ENCODE measurements at places on chromosomes 4 and X. TPM values are rescaled to one million over a fixed set of nuclear protein-coding genes. Genes with fewer than 3 reads are reported as not detected.

DNA sequence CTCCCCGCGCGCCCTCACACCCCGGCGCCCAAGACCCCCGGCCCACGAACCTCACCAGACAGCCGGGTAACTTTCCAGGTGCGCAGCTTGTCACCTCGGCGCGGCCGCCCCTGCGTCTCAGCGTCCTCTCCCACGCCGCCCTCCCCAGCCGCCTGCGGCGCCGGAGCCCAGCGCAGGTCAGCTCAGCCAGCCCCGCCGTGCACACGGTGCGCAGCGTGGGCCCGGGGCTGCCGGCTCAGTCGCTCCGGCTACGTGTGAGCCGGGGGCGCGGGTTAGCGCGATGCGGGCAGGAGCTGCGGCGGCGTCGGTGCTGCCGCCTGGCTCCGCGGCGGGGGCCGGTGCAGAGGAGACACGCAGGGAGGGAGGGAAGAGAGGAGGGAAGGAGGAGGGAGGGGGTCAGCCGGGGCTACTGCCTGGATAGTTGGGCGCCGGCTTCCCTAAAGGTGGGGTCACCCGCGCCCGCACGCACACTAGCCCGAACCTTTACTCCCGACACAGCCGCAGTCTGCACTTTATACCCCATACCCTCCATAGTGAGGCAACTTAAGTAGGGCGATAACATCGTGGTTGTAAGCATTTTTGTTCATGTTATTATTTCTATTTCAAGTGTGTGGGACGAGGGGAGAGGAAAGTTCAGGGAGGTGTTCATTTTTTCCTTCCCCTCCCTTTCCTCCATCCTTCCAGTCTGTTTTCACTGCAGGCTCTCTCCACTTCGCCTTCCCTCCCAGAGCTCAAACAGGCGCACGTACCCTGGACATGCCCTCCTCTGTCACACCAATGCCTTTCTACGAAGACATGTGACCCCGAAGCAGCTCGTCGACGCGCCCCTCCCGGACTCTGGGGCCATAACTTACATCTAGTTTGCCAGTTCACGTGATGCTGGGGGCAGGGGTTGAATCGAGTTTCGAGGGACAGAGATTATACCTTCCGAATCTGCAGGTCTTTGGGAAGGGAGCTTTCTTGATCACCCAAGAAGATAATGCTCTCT is at the start of gene PRKG2:
Gene PRKG2, minus strand, starts transcription at position 342 of the 988 bp plus-strand sequence. CDS start 10,175 bp downstream, outside the sequence.
- H3K27ac ChIP-seq: no peak within 1 kb of the TSS
- no peaks in the 10 kb centered on the region for H3K36me3 ChIP-seq
- peaks cover 40% of the 10 kb centered on the region for H3K27me3 ChIP-seq
- peak within 1 kb of the TSS; percentile 63 for H3K4me3 ChIP-seq

The AFF2 gene
- 1.7 TPM for total RNA-seq

GRCh38 chr4:40995850-40996249 is 218.5 kb downstream of the APBB2 start:
- DNase-seq: no peak
- no peak overlapping the region for H3K4me3 ChIP-seq
- H3K4me1 ChIP-seq: peaks cover 3% of the 10 kb centered on the region

The TIMM8A gene
- 26.3 TPM for total RNA-seq

GRCh38 chr4:56297776-56298175 is 89.5 kb downstream of the AASDH start:
- H3K27me3 ChIP-seq: peaks cover 2% of the 10 kb centered on the region
- no peaks in the 10 kb centered on the region for H3K36me3 ChIP-seq
- H3K4me1 ChIP-seq: peaks cover 4% of the 10 kb centered on the region
- no peak for DNase-seq
- H3K27ac ChIP-seq: no peak overlapping the region

DNA sequence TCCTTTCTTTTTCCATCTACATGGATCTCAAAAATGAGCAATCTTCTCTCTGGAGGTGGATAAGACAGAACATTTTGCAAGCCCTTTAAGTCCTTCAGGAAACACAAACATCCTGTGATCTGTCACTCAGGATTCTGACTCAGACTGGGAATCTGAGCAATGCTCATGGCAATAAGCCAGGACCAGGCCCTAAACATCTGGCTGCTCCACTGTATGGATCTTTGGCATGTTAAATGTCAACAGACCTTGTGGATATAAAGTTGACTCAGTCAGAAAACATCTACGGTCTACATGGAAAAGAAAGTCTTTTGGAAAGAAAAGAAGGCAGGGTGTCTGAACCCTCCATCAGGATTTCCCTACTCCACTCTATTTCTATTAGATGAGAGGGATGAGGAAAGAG is 17.8 kb upstream of the CHIC2 start:
- H3K36me3 ChIP-seq: no peaks in the 10 kb centered on the region
- DNase-seq: no peak
- peaks cover 5% of the 10 kb centered on the region for H3K27me3 ChIP-seq
- no peak overlapping the region for H3K4me3 ChIP-seq
- no peak overlapping the region for H3K27ac ChIP-seq
- H3K4me1 ChIP-seq: no peaks in the 10 kb centered on the region

DNA sequence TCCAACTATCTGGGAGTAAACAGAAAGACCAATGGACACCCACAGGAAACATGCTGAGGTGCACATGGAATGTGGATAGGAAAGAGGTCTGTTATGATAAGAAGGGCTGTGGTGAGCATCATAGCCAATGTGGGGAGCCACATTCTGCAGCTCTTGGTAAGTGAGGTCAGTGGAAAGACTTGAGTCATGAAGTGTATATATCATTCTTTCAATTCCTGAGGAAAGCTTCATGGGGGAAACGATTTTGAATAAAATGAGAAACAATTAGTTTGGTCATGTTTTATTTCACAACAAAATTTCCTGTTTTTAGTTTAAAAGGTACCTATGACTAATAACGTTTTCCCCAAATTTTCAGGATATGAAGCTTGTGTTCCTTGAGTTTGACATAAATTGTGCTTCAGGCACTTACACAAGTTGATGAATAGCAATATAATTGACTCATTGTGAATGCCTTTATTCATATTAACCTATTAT is 41.4 kb upstream of the RASSF6 start:
- no peak overlapping the region for H3K4me3 ChIP-seq
- H3K27me3 ChIP-seq: peaks cover 4% of the 10 kb centered on the region
- H3K27ac ChIP-seq: no peak overlapping the region
- H3K4me1 ChIP-seq: peaks cover 3% of the 10 kb centered on the region
- no peak for DNase-seq

The DYNLT3 gene
- total RNA-seq: 26.6 TPM

GRCh38 chr4:188032583-188032982 is 37.0 kb downstream of the ZFP42 start:
- DNase-seq: no peak
- no peaks in the 10 kb centered on the region for H3K4me1 ChIP-seq
- H3K27ac ChIP-seq: no peak overlapping the region
- peaks cover 1% of the 10 kb centered on the region for H3K27me3 ChIP-seq
- H3K4me3 ChIP-seq: no peak overlapping the region
